Stimulated activated naive B cell treated with anti-CD40 and anti-IgM and Interleukin-4, amounts not matched to agents 10 μg/mL and 1 μg/mL and 100 μg/mL, for 72 hours (primary cell): ENCODE measurements at places on chromosomes 6 and 20.

GRCh38 chr6:27415898-27416297 is 27.3 kb downstream of the ZNF391 start:
- no peak for DNase-seq

GRCh38 chr6:135179920-135180541 is 1.1 kb upstream of the MYB start:
- no peak for DNase-seq

DNA sequence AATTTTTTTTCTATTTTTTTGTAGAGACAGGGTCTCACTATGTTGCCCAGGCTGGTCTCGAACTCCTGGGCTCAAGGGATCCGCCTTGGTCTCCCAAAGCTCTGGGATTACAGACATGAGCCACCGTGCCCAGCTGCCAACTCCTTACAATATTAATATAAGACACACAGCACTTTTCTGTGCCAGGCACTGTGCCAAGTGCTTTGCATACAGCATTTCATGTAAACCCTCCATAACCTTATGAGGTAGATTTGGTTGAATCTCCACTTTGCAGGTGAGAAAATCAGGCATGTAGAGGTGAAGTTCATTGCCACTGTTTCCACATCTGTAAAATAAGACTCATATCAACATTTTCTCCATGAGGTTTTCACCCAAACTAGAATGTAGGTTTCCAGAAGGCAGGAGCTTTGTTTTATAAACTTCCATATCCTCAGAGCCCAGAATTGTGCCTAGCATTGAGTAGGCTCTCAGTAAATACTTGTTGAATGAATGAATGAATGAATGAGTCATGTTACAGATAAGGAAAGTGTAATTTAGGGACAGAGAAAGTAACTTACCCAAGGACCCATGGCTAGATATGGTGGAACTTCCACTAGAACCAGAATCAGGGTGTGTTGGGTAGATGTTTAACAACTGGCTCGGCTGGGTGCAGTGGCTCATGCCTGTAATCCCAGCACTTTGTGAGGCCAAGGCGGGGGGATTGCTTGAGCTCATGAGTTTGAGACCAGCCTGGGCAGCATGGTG is 3.0 kb upstream of the CTNNBL1 start:
- DNase-seq = no peak

DNA sequence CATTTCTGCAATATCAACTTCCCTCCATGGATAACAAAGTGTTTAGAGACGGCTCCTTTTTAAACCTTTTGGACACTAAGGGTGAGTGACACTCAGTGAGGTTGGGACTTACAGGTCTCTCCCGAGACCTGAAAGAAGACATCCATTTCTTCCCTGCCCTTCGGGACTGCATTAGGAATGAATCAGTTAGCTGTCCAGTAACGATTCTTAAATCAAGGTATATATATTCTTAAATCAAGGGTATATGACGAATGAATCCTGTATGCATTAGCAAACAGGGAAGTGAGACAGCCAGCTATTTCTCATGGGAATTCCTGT is 52.9 kb downstream of the EDN1 start:
- no peak for DNase-seq

- no peak for DNase-seq
Observed at GRCh38 chr6:85394853-85395538, 54.9 kb upstream of the NT5E start.

GRCh38 chr6:10465629-10466499 is 51.0 kb upstream of the TFAP2A start:
- DNase-seq = no peak

DNA sequence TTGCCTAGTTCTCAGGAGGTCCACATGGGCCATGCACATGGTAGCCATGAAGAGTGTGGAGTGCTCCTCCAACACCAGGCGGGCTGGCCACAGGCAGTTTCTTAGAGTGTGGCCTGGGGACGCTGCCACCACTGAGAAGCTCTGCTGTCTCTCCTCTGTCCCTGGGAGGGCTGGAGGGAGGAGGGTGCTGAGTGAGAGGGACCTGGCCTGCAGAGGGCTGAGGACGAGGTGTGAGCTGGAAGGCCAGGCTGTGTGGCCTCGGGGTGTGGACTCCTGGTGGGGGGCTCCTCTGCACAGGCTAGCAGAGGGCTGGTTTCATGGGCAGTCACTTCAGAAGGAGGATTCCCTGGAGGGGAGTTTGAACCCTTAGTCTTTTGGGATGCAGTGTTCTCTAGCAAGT is 39.7 kb downstream of the SYNJ2 start:
- no peak for DNase-seq
